ENCODE measurements at places on chromosomes 1 and 21. TPM values are rescaled to one million over a fixed set of nuclear protein-coding genes. Genes with fewer than 3 reads are reported as not detected.

- no peak for DNase-seq
Measured at GRCh38 chr1:184632415-184633175, 122.1 kb downstream of the EDEM3 start.

DNA sequence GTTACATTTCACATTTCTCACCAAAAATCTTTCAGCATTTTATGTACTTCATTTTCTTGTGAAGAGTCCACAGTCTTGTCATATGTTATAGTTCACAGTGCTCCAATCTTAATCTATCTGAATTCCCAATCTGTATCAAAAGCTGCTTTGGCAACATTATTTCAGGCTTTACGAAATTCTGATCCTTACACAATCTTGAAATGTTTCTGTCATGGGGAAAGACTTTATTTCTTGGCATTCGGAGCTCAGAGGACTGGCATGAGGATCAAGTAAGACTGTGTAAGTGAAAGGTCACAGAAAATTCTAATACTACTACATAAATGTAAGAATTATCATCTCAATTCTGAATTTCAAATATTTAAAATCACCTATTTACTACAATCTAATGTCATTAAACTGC lies 2.0 kb downstream of the USP33 start:
- DNase-seq: no peak

Gene MIXL1
- not detected for total RNA-seq

Gene WNT2B
- 0.18 TPM for total RNA-seq

Gene TCEA3
- 0.75 TPM for total RNA-seq

Gene PPIAL4G
- 0.43 TPM for total RNA-seq

Gene ADAMTSL4
- total RNA-seq: 2.9 TPM

Data from natural killer cell (primary cell).